ENCODE measurements at places on chromosomes 1 and 21.

DNA sequence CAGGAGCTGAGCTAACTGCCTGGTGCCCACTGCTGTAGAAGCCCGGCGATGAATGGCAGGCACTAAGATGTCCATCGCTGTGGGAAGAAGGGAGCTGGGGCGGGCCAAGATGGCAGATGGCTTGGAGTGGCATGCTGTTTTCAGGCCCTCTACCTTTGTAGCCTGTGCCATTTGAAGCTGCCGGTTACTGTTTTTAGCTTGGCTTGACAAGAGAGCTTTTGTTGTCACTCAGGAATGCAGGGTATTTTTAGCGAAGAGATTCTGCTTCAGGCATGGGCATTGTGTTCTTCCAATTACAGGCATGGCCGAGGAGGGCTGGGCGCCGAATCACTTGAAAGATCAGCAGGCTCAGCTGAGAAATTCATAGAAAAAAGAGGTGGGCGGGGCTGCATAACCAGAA is 348.7 kb downstream of the RPS6KC1 start:
- DNase-seq: no peak

DNA sequence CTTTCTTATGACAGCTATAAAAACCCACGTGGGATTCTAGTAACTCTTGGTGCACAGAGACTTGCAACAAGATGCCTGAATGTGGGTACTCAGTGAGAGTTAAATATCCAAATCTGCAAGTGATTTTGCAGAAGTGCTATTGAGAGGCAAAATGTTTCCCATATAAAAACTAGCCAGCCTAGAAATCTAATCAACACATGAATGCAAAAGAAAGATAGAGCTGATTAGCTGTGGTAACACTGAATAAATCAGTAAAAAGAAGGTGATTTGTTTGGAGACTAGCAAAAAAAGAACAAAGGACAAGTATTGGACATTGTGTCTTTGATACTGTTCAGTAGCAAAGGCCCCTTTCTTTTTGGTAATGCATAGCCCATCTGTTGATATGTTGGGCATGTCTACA is 213.7 kb upstream of the SGIP1 start:
- no peak for DNase-seq

DNA sequence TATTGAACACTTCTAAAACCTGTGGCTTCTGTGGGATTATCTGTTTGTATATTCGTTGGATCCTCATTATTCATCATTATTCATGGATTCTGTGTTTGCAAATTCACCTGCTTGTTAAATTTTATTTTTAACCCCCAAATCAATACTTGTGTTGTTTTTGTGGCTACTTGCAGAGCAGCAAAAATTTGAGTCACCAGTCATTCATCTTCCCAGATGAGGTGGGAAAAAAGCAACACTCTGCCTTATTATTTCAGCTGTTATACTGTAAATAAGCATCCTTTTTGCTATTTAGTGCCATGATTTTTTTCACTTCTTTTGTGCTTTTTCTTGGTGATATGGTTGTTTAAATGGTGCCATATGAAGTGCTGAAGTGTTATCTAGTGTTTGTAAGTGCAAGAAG is 56.7 kb downstream of the RASAL2 start:
- DNase-seq: no peak

- no peak for DNase-seq
Measured at GRCh38 chr1:44112486-44112885, 6.1 kb upstream of the KLF17 start.

- DNase-seq: no peak
Measured at GRCh38 chr21:45865106-45865835, 116.3 kb upstream of the COL6A1 start.

GRCh38 chr21:34889320-34889675 is 159.8 kb downstream of the RUNX1 start:
- DNase-seq: no peak

DNA sequence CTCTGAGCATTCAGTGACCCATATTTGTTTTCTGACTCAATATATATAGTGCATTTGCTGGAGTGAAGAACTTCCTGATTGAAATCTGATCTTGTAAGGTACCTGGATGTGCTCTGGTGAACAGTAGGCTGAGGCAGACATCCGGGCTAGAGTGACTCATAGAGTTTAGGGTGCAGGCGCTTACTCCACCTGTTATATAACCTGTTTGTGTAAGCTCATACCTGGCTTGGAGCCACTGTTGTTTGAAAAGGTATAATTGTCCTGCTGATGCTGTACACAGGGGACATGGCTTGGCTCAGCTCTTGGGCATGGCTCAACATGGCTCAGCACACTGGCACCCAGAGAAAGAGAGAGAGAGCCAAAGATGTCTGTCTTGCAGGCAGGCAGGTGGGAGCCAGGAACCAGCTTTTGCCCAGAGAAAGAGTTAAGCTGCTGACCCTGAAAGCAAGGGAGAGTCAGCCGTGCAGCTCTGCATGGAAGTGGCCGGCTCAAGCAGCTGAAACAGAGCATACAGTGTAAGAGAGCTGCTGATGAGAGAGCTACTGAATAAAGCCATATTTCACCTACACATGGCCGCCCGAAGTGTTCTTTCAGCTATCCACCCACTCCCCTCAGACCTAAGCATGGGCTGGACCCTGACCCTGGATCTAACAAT is 43.2 kb downstream of the GJA5 start:
- no peak for DNase-seq

DNA sequence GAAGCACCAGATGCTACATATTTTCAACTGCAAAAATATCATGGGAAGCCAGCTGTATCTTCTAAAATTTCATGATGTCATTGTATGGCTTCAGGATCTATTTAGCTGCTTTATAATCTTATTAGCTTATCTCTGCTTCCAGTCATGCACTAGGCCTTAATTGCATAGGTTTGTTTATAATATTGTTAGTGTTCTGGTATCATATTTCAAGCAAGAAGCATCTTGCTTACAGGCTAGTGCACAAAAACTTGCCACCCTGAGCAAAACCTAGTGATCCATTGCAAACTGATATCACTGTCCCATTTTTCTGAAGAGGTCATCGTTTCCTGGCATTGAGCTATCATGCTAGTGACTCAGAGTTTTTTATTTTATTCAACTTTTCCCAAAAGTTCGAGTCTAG is 15.7 kb upstream of the NRIP1 start:
- DNase-seq: no peak

GRCh38 chr1:153470707-153471106 is 10.3 kb upstream of the S100A7 start:
- no peak for DNase-seq

DNA sequence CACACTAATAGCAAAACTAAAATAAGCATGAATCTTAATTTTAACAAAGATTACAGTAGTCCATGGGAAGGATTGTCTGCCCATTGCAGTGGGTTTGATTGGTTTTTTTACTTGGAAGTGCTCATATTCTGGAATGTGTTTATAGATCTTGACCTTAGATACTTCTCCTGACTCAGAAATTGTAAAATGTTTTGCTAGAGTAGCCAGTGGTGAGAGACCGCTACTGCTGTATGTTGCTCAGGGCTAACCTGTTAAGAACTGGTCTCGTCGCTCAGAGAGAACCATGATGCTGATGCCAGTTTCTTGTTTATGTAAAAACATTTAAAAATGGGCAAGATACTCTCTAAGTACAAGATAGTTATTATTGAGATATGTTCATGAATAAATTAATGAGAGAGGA is 99.9 kb downstream of the ROR1 start:
- DNase-seq: no peak

DNA sequence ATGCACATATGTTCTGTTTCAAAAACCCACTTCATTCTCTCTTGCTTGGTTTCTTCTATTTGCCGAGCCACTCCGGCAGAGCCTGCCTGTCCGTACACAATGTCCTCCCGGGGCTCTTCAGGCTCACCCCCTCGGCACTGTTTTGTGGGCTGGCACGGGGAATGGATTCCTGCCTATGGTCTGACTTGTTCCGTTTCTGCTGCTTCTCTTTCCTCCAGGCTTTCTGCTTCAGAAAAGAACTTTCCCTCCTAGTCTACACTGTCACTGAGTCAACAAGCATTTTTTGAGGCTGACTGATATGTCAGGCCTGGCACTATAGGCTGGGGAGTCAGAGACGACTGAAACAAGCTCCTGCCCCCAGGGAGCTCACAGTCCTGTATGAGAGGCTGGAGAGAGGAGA is 28.4 kb upstream of the SARS1 start:
- DNase-seq: no peak

- no peak for DNase-seq
Measured at GRCh38 chr1:18166929-18167328, 59.3 kb downstream of the IGSF21 start.

DNA sequence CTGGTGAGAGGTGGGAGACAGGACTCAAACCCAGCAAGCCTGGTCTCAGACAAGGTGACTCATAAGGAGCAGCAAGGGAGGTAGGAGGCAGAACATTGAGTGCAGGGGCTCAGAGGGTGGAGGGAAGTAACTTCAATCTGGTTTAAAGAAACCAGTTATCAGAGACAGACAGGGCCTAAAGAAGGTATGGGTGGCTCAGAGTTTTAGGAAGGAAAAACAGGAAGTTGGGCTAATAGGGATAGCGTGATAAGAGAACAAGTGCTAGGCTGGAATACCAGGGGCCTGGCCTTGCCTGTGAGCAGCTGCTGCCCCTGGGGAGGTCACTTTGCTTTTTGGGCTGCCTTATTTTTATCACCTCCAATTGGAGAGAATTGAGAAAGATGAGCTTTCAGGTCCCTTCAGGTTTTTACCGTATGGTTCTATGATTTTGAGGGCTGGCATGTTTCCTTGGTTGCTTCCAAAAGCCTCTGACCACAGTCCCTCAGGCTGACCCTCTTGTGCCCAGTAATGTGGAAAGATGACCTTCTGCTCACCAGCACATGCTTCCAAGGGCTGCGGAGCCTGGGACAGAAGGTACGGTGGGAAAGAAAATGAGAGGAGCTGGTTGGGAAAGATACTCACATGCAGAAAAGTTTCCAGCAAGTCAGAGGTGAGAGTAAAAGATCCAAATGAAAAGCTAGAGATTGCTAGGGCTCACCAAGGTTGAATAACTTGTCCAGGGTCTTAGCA is 77.0 kb downstream of the DDR2 start:
- no peak for DNase-seq

DNA sequence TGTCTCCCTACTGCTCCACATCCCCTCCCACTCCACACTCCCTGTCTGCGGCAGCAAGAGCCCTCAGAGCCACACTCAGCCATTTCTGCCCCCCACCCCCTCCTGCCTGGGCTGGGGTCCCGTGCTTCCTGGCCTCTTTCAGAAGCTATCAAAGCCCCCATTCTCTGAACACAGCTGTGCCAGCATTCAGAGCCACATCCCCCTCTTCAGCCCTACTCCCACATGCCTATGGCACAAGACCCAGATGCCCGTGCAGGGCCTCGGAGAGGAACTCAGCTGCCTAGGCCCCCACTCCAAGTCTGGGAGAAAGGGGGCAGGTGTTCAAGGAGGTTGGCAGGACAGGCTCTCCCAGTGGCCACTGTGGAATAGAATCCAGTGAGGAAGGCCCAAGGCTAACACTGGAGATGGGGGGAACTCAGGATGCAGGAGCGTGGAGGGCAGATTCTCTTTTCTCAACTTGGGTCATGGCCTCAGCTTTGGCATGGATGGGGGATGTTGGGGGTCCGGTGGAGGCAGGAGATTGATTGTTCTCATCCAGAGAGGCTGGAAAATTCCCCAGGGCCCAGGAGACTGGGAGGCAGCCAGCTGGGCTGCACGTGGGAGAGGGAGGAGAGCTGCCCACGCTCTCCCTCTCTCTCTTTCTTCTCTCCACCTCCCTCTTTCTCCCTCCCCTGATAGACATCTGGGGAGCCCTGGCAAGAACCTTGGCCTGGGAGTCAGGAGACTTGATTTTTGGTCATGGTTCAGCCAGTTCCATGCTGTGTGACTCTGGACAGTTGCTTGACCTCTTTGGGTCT is 3.5 kb upstream of the BCAN start:
- DNase-seq: no peak

GRCh38 chr21:39004634-39005501 is 178.4 kb downstream of the PSMG1 start:
- DNase-seq: no peak

- DNase-seq: no peak
Measured at GRCh38 chr1:179036844-179037465, 11.3 kb downstream of the FAM20B start.

DNA sequence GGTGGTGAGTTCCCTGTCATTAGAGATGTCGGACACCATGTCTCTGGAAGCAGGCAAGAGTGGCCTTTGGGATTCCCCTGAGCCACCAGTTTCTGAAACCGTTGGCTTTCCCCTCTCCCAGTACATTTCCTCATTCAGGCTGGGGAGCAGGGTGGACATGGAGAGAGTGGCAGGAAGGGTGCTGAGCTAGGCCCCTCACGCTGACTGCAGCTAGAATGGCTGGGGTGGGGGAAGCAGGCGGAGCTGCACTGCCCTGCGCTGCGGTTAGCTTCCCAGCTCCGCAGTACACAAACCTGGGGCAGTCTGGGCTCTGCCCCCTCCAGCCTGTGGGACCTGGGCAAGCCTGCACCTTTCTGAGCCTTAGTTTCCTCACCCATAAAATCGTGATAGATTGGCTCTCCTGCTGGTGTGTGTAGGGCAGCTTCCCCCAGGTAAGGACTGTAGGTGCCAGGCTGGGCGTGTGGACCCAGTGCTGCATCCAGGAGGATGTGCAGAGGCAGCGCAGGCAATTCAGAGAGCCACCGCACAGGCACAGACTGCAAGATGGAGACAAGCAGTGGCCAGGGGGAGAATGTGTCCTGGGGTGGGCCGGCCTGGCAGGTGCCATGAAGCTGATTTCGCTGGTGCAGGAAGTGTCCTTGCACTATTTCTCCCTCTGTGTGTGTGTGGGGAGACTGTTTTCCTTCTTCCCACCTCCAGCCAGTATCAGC is 3.0 kb downstream of the PLA2G2F start:
- DNase-seq: no peak

DNA sequence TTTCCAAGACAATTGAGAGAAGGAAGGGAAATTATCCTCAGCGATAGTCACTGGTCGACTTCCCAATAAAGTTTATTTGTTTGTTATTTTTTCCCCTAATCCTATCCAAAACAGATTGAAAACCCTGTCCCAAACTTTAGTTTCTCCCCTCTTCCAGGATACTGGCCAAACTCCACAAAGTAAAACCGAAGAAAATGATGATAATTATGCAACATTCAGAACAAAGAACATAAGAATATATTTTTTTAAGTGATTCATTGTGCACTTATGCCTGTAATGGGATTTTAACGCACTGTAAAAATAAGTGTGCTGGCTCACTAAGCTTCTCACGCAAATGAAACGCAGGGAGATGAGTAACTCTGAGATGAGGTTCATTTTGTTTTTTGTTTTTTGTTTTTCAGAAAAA is 6.0 kb downstream of the GLIS1 start:
- DNase-seq: no peak

GRCh38 chr1:69494221-69494620 is 73.5 kb upstream of the LRRC7 start:
- DNase-seq: no peak

DNA sequence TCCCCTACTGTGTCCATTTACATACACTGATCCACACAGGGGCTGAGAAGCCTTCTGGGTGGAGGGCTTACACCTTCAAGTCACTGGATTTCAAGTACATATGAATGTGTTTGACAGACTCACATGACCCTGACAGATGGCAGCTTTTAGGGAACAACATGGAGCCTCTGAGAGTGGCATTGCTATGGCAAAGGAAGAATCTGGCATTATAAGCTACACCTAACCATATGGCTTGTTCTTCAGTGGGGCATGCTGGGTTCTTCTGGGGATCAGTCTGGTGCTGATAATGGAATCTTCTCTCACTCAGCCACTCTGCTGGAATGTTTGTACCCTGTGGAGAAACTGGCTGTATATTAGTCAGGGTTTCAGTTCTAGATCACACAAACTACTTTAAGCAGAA is 68.5 kb upstream of the PDE4B start:
- no peak for DNase-seq
